GM23338 (cell line): ENCODE measurements at places on chromosomes 3 and 15.

DNA sequence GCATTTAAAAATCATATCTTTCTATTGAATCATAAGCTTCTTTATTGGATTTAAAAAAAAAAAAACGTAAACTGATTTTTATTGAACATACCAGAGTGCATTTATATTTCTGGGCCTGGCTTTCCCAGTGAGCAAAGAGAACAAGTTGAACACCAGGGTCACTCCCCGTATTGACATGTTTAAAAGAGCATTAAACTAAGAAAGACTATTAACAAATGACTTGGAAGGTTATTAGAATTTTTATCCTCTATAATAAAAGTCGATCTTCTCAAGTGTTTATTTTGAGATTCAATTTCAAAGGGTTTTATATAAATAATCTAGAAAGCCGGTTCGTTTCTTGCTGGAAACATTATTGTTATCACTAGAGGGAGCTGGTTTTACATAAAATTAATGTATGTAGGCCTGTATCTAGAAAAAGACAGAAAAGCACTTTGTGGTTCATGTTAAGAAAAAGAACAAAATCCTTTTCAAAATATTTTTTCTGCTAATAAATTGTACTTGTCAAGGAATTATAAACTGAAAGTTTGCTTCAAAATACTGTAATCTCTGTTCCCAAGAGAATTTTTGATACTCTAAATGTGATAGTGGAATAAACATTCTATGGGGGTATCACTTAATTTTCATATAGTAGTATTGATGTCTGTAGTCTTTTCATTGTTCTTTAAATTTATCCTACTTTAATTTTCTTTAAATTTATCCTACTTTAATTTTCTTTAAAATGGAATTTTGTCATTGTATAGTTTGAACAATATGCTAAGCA, 321.8 kb upstream of the MME start:
- H3K36me3 ChIP-seq: no peaks in the 10 kb centered on the region
- H3K27me3 ChIP-seq: no peaks in the 10 kb centered on the region
- peak; percentile 25 for DNase-seq
- H3K4me1 ChIP-seq: no peaks in the 10 kb centered on the region

- no peaks in the 10 kb centered on the region for H3K27me3 ChIP-seq
- H3K36me3 ChIP-seq: no peaks in the 10 kb centered on the region
- H3K27ac ChIP-seq: no peak overlapping the region
These were observed 101.4 kb upstream of the TLE3 start for GRCh38 chr15:70199124-70199482.

DNA sequence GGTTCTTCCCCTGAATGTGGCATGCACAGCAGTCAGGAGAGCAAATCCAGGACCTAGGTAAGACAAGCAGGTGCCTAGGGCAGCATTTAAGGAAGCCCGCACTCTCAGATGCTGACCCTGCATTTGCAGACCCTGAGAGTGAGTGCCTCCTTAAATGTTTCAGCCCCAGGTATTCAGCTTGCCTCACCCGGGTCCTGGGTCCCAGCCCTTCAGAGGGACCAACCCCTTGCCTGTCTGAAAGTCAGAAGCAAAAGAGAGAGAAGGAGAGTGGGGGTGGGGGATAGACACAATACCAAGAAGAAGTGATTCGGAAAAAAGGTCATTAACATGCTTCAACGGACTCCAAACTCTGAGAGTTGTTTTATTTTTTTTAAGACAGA, 75.0 kb downstream of the MEGF11 start:
- no peaks in the 10 kb centered on the region for H3K27me3 ChIP-seq
- DNase-seq: peak; percentile 73
- H3K27ac ChIP-seq: no peak overlapping the region
- H3K36me3 ChIP-seq: no peaks in the 10 kb centered on the region

DNA sequence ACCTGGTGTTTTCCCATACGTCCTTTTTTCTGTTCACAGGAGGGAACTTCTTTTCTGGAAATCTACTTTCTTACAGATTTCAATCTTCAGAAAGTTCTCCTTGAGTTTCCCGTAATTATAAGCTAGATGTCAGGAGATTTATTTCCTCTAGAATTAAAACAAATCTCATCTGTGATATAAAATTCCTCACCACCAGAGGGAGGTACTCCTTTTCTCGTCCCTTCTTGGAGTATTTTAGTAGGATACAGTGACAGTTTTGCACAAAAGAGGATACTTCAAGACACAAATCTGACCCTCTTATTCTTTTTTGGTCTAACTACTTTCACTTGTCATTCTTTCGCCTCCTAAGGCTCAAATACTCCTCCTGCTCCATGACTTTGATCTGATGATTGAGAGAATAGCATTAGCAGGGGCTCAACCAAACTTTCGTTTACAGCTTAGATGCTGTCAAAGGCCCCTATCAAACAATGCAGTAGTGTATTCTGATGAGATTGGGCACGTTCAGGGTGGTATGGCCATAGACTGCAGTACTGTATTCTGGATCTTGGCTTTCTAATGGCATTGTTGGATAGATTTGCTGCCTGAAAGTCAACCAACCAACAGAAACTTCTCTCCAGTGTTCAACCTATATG, 38.0 kb downstream of the TMEM41A start:
- no peak overlapping the region for H3K27ac ChIP-seq
- peak; percentile 63 for DNase-seq
- no peak overlapping the region for H3K4me3 ChIP-seq
- H3K27me3 ChIP-seq: no peaks in the 10 kb centered on the region
- H3K36me3 ChIP-seq: no peaks in the 10 kb centered on the region

GRCh38 chr3:86634361-86634760, 356.6 kb downstream of the VGLL3 start:
- H3K4me3 ChIP-seq: no peak overlapping the region
- no peak for DNase-seq
- H3K27me3 ChIP-seq: no peaks in the 10 kb centered on the region
- no peaks in the 10 kb centered on the region for H3K36me3 ChIP-seq

DNA sequence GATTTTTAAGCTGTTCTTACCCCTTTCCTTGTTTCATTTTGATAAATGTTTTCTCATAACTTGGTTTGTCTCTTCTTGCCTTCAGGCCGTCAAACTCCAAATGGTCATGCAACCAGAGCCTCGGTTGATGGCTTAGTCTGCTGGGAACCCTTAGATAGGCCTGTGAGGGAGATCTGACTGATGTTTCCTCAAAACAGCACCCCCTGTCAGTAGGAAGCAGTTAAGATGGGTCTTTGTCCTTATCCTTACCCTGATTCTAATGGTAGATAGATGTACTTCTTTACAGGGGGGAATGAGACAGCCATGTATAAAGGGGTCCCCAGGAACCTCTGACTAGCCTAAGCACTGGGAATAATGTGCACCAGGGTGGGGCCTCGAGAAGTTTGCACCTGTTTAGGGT, 16.3 kb upstream of the OR5H1 start:
- no peaks in the 10 kb centered on the region for H3K27me3 ChIP-seq
- no peaks in the 10 kb centered on the region for H3K4me1 ChIP-seq
- no peak overlapping the region for H3K27ac ChIP-seq
- H3K36me3 ChIP-seq: peaks cover 8% of the 10 kb centered on the region
- no peak overlapping the region for H3K4me3 ChIP-seq

DNA sequence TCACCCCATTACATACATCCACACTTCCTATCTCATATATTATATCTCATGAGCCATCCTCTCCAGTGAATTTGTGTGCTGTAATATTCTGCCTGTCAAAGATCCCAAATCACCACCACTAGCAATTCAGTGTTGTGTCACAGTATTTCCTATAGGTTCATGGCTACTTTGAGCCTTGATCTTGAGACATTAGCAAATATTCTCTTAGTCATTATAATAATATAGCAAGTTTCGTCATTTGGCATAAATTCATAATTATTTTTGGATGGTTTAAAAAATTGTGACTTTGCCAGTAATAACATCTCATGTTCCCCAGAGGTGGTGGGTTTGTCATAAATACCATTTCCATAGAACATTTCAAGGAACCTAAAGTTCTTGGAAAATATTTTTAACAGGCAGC, 47.7 kb downstream of the CMSS1 start:
- no peak for DNase-seq
- no peak overlapping the region for H3K4me3 ChIP-seq
- no peaks in the 10 kb centered on the region for H3K4me1 ChIP-seq
- no peak overlapping the region for H3K27ac ChIP-seq
- H3K36me3 ChIP-seq: no peaks in the 10 kb centered on the region
- H3K27me3 ChIP-seq: peaks cover 38% of the 10 kb centered on the region

DNA sequence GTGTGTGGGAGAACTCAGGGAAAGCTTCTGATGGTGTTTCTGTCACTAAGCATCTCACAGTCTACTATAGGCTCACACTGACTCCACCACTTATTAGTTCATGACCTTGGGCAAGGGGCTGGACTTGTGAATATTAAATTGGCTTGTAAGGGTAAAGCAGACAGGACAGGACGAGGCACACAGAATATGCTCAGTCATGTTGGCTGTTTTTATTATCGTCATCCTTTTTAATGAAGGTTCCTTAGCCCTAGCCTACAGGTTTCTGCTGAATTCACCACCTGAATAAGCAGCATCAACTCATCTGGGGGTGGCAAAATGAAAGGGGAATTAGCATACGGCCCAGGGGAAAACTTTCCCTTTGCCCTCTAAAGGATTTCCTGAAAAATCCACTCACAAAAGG, 39.6 kb upstream of the LIPC start:
- H3K27ac ChIP-seq: no peak overlapping the region
- no peaks in the 10 kb centered on the region for H3K27me3 ChIP-seq
- H3K36me3 ChIP-seq: no peaks in the 10 kb centered on the region
- H3K4me3 ChIP-seq: no peak overlapping the region
- DNase-seq: no peak

GRCh38 chr15:65528461-65529060, 1.7 kb upstream of the HACD3 start:
- DNase-seq: peak; percentile 58
- H3K27ac ChIP-seq: no peak overlapping the region
- peaks cover 24% of the 10 kb centered on the region for H3K4me1 ChIP-seq
- H3K4me3 ChIP-seq: no peak overlapping the region
- H3K36me3 ChIP-seq: no peaks in the 10 kb centered on the region

GRCh38 chr3:8762607-8763377, 6.6 kb downstream of the OXTR start:
- no peak overlapping the region for H3K4me3 ChIP-seq
- DNase-seq: no peak
- no peaks in the 10 kb centered on the region for H3K36me3 ChIP-seq
- no peak overlapping the region for H3K27ac ChIP-seq

GRCh38 chr3:117322866-117323265, 613.3 kb downstream of the TUSC7 start:
- no peaks in the 10 kb centered on the region for H3K36me3 ChIP-seq
- DNase-seq: peak; percentile 76
- no peak overlapping the region for H3K4me3 ChIP-seq
- no peaks in the 10 kb centered on the region for H3K27me3 ChIP-seq
- no peaks in the 10 kb centered on the region for H3K4me1 ChIP-seq

DNA sequence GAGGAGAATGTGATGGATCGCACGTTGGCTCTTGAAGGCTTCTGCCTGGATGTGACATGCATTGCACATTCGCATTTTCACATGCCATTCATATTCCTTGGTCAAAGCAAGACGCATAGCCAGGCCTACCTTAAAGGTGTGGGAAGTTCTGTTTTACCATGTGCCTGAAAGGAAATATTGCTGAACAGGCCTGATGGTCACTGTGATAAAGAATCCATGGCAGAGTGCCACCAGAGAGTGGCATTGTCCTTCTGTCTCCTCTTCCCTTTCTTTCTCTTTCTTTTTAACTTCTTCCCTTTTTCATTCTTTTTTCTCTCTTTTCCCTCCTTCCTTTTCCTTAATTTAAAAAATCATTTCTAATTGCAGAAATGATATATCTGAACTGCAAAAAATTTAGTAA, 15.9 kb upstream of the MITF start:
- H3K4me3 ChIP-seq: no peak overlapping the region
- no peak overlapping the region for H3K27ac ChIP-seq
- peaks cover 17% of the 10 kb centered on the region for H3K4me1 ChIP-seq
- H3K36me3 ChIP-seq: no peaks in the 10 kb centered on the region
- no peak for DNase-seq

- peaks cover 22% of the 10 kb centered on the region for H3K4me1 ChIP-seq
- no peaks in the 10 kb centered on the region for H3K27me3 ChIP-seq
- no peak overlapping the region for H3K27ac ChIP-seq
- H3K4me3 ChIP-seq: no peak overlapping the region
These were observed 136.8 kb downstream of the TBL1XR1 start for GRCh38 chr3:177060492-177060891.
